ENCODE measurements at places on chromosomes 6 and 20.
A peak's percentile ranks its signal among the peaks of the same experiment; 100 is the strongest.

DNA sequence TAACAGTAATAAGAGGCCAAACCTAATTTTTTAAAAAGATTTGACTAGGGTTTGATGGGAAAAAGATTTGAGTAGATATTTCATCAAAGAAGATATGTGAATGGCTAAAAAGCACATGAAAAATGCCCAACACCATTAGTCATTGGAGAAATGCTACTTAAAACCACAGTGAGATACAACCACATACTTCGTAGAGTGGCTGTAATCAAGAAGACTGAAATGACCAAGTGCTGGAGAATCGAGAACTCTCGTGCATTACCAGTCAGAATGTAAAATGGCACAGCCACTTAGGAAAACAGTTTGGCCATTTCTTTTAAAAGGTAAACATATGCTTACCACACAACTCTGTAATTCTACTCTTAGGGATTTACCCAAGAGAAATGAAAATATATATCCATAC lies 175.5 kb downstream of the EYA2 start:
- no peak overlapping the region for H3K4me3 ChIP-seq
- H3K4me1 ChIP-seq: no peaks in the 10 kb centered on the region
- no peak for DNase-seq
- no peaks in the 10 kb centered on the region for H3K27me3 ChIP-seq
- H3K27ac ChIP-seq: no peak overlapping the region

DNA sequence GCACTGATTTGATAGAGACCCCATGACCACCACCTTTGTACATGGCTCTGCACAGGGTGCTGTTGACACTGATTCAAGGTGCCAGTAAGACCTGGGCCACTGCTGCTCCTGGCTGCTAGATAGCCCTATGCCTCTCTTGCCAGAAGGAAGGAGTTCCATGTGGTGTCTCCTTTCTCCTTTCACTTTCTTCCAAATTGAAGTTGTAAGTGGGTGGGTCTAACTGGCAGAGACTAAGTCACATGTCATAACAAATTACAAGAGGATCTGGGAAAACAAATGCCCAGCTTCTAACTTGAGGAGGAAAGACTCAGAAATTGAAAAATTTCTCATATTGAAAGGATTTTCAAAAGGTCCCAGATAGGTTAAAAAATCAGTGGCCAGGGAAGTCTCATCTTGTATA lies 116.8 kb downstream of the TFAP2B start:
- no peak overlapping the region for H3K4me3 ChIP-seq
- no peaks in the 10 kb centered on the region for H3K27me3 ChIP-seq
- DNase-seq: no peak
- H3K27ac ChIP-seq: peak overlapping the region; percentile 12
- no peaks in the 10 kb centered on the region for H3K36me3 ChIP-seq

DNA sequence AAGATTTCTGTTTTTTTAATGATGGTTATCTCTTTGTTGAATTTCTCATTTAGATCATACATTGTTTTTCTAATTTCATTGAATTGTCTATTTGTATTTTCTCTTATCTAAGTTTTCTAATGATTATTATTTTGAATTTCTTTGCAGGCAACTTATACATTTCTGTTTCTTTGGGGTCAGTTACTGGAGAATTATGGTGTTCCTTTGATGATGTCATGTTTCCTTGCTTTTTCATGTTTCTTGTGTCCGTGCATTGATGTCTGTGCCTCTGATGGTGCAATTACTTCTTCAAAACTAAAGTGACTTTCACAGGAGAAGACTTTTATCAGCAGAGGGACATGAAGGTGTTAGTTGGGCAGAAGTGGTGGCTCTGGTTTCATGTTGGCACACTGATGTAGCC lies 270.7 kb upstream of the MOCS1 start:
- no peak overlapping the region for H3K4me3 ChIP-seq
- H3K36me3 ChIP-seq: no peaks in the 10 kb centered on the region
- DNase-seq: no peak
- no peaks in the 10 kb centered on the region for H3K4me1 ChIP-seq

GRCh38 chr20:50943069-50943468 lies 11.8 kb upstream of the ADNP start:
- no peaks in the 10 kb centered on the region for H3K27me3 ChIP-seq
- no peak overlapping the region for H3K4me3 ChIP-seq
- DNase-seq: no peak
- peaks cover 69% of the 10 kb centered on the region for H3K36me3 ChIP-seq

- H3K27ac ChIP-seq: no peak overlapping the region
- no peak overlapping the region for H3K4me3 ChIP-seq
- H3K4me1 ChIP-seq: no peaks in the 10 kb centered on the region
- no peaks in the 10 kb centered on the region for H3K36me3 ChIP-seq
- no peaks in the 10 kb centered on the region for H3K27me3 ChIP-seq
Measured at GRCh38 chr6:126716032-126716431, 376.1 kb downstream of the CENPW start.

GRCh38 chr6:41814629-41815028 lies 27.1 kb downstream of the TOMM6 start:
- no peaks in the 10 kb centered on the region for H3K27me3 ChIP-seq
- no peak overlapping the region for H3K4me3 ChIP-seq
- peaks cover 4% of the 10 kb centered on the region for H3K4me1 ChIP-seq
- no peak for DNase-seq
- peaks cover 6% of the 10 kb centered on the region for H3K36me3 ChIP-seq

DNA sequence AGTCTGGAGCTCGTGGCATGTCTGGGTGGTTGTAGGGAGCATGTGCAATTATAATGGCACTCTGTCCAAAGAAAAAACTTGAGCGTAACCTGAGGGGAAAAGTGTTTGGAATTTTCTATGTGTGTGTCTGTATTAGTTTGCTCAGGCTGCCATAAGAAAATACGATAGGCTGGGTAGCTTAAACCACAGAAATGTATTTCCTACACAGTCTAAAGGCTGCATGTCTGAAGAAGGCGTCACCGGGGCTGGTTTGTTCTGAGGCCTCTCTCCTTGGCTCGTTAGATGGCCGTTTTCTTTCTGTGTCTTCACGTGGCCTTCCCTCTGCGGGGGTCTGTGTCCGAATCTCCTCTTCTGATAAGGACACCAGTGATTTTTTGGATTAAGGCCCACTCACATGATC lies 59.0 kb downstream of the IGF2R start:
- no peak for DNase-seq
- no peaks in the 10 kb centered on the region for H3K27me3 ChIP-seq
- H3K4me1 ChIP-seq: peaks cover 30% of the 10 kb centered on the region
- H3K4me3 ChIP-seq: no peak overlapping the region
- H3K36me3 ChIP-seq: peaks cover 47% of the 10 kb centered on the region

GRCh38 chr6:42509765-42510164 lies 54.1 kb upstream of the UBR2 start:
- no peak for DNase-seq
- no peak overlapping the region for H3K27ac ChIP-seq
- no peak overlapping the region for H3K4me3 ChIP-seq

GRCh38 chr20:2519115-2519809 lies 10.5 kb upstream of the ZNF343 start:
- DNase-seq: no peak
- no peaks in the 10 kb centered on the region for H3K4me1 ChIP-seq
- no peaks in the 10 kb centered on the region for H3K27me3 ChIP-seq
- no peaks in the 10 kb centered on the region for H3K36me3 ChIP-seq

GRCh38 chr6:11592294-11592906 lies 54.9 kb downstream of the TMEM170B start:
- no peaks in the 10 kb centered on the region for H3K27me3 ChIP-seq
- no peak overlapping the region for H3K27ac ChIP-seq
- H3K4me3 ChIP-seq: no peak overlapping the region
- DNase-seq: no peak
- H3K4me1 ChIP-seq: no peaks in the 10 kb centered on the region
- H3K36me3 ChIP-seq: no peaks in the 10 kb centered on the region

- DNase-seq: no peak
- no peaks in the 10 kb centered on the region for H3K36me3 ChIP-seq
- no peak overlapping the region for H3K4me3 ChIP-seq
- H3K4me1 ChIP-seq: peaks cover 5% of the 10 kb centered on the region
Measured at GRCh38 chr20:50043573-50044352, 61.0 kb downstream of the SNAI1 start.

GRCh38 chr6:26030716-26031115 lies 56.5 kb upstream of the HFE start:
- DNase-seq: no peak
- H3K27me3 ChIP-seq: no peaks in the 10 kb centered on the region
- H3K4me1 ChIP-seq: peaks cover 57% of the 10 kb centered on the region
- H3K27ac ChIP-seq: no peak overlapping the region
- H3K4me3 ChIP-seq: peak overlapping the region; percentile 71

- no peak overlapping the region for H3K4me3 ChIP-seq
- H3K27ac ChIP-seq: no peak overlapping the region
- no peak for DNase-seq
- H3K27me3 ChIP-seq: no peaks in the 10 kb centered on the region
Measured at GRCh38 chr6:116446399-116446798, 14.8 kb upstream of the CALHM6 start.

GRCh38 chr6:161359618-161359945 lies 85.7 kb upstream of the AGPAT4 start:
- H3K4me3 ChIP-seq: no peak overlapping the region
- H3K4me1 ChIP-seq: no peaks in the 10 kb centered on the region
- H3K27me3 ChIP-seq: no peaks in the 10 kb centered on the region

GRCh38 chr6:140957386-140957785 lies 1175.3 kb upstream of the GJE1 start:
- H3K4me1 ChIP-seq: no peaks in the 10 kb centered on the region
- no peak for DNase-seq
- H3K4me3 ChIP-seq: no peak overlapping the region
- no peaks in the 10 kb centered on the region for H3K36me3 ChIP-seq
- no peaks in the 10 kb centered on the region for H3K27me3 ChIP-seq

GRCh38 chr6:156419594-156419993 lies 357.6 kb upstream of the ARID1B start:
- H3K4me3 ChIP-seq: no peak overlapping the region
- H3K27me3 ChIP-seq: no peaks in the 10 kb centered on the region
- no peaks in the 10 kb centered on the region for H3K36me3 ChIP-seq
- no peak overlapping the region for H3K27ac ChIP-seq
- peaks cover 16% of the 10 kb centered on the region for H3K4me1 ChIP-seq

DNA sequence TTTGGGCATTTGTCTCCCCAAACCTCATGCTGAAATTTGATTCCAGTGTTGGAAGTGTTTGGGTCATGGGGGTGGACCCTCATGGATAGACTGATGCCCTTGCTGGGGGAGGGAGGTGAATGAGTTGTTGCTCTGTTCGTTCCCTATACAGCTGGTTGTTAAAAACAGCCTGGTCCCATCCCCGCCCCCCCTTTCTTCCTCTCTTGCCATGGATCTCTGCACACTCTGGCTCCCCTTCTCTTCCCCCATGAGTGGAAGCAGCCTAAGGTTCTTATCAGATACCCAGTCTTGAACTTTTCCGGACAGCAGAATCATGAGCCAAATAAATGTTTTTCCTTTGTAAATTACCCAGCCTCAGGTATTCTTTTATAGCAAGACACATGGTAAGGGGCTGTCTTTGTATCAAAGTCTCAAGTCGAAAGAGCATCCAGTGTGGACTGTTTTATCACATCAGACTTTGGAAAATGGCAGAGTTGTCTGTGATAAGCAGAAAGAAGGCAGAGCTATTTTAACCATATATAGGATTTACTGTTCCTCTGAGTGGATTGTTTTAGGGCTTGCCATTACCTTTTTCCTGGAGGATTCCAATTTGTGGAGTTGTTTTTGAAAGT lies 31.2 kb downstream of the SLC9A8 start:
- no peak for DNase-seq
- peaks cover 27% of the 10 kb centered on the region for H3K36me3 ChIP-seq
- no peaks in the 10 kb centered on the region for H3K4me1 ChIP-seq
- H3K27ac ChIP-seq: no peak overlapping the region
- H3K4me3 ChIP-seq: no peak overlapping the region

DNA sequence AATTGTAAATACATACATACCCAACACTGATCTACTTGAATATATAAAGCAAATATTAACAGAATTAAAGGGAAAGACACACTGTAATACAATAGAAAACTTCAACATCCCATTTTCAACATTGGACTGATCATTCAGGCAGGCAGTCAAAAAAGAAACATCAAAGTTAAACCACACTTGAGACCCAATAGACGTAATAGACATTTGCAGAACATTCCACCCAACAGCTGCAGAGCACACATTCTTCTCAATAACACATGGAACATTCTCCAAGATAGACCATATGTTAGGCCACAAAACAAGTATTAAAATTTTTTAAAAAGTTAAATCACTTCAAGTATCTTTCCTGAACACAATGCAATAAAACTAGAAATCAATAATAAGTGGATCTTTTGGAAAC lies 698.2 kb downstream of the COL12A1 start:
- no peak overlapping the region for H3K27ac ChIP-seq
- H3K27me3 ChIP-seq: no peaks in the 10 kb centered on the region
- no peak overlapping the region for H3K4me3 ChIP-seq
- H3K4me1 ChIP-seq: no peaks in the 10 kb centered on the region

GRCh38 chr6:75608304-75608703 lies 6.6 kb downstream of the SENP6 start:
- H3K4me1 ChIP-seq: peaks cover 12% of the 10 kb centered on the region
- no peak overlapping the region for H3K4me3 ChIP-seq
- H3K27me3 ChIP-seq: no peaks in the 10 kb centered on the region
- no peaks in the 10 kb centered on the region for H3K36me3 ChIP-seq

GRCh38 chr6:104411302-104411701 lies 448.4 kb downstream of the HACE1 start:
- H3K36me3 ChIP-seq: no peaks in the 10 kb centered on the region
- no peaks in the 10 kb centered on the region for H3K4me1 ChIP-seq
- no peak overlapping the region for H3K4me3 ChIP-seq
- no peak overlapping the region for H3K27ac ChIP-seq
- no peaks in the 10 kb centered on the region for H3K27me3 ChIP-seq

DNA sequence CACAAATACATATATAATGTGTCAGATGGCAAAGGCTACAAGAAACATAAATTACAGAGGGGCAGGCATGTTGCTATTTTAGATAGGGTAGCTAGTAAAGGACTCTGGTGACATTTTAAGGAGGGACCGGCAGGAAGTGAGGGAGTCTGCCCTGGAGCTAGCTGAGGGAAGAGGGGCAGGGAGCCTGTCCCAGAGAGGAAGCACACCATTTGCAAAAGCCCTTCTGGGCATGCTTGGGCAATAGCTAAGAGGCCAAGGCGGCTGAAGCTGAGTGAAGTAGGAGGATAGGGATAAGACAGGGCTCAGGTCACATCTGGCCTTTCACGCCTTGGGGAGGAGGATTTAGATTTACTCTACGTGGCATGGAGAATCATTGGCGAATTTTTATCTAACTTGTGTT lies 96.2 kb downstream of the RTN4IP1 start:
- no peaks in the 10 kb centered on the region for H3K27me3 ChIP-seq
- no peak overlapping the region for H3K27ac ChIP-seq
- peaks cover 12% of the 10 kb centered on the region for H3K36me3 ChIP-seq
- DNase-seq: no peak
- no peak overlapping the region for H3K4me3 ChIP-seq

DNA sequence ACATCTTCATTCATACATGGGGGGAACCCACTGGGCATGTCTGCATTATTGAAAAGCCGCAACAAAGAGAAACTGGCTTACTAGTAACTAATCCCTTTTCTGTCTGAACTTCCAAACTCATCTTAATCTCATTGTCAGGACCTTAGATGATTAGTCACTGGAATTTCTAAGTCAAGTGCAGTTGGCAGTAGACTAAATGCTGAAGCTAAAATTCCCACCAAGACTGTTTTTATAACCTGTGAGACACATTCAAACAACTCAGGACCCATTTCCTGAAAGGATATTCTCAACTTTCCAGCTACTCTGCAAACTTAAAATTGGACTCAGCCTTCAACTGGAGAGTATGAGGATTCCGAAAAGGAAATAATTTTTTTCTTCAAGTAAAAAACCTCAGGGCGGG lies 94.8 kb upstream of the SCAF8 start:
- H3K36me3 ChIP-seq: no peaks in the 10 kb centered on the region
- no peak for DNase-seq
- H3K27me3 ChIP-seq: no peaks in the 10 kb centered on the region
- H3K27ac ChIP-seq: no peak overlapping the region
- H3K4me3 ChIP-seq: no peak overlapping the region
- no peaks in the 10 kb centered on the region for H3K4me1 ChIP-seq
